ENCODE measurements at places on chromosomes 4 and X.

GRCh38 chrX:146451136-146451535 lies 358.4 kb upstream of the CXorf51B start:
- DNase-seq = no peak

DNA sequence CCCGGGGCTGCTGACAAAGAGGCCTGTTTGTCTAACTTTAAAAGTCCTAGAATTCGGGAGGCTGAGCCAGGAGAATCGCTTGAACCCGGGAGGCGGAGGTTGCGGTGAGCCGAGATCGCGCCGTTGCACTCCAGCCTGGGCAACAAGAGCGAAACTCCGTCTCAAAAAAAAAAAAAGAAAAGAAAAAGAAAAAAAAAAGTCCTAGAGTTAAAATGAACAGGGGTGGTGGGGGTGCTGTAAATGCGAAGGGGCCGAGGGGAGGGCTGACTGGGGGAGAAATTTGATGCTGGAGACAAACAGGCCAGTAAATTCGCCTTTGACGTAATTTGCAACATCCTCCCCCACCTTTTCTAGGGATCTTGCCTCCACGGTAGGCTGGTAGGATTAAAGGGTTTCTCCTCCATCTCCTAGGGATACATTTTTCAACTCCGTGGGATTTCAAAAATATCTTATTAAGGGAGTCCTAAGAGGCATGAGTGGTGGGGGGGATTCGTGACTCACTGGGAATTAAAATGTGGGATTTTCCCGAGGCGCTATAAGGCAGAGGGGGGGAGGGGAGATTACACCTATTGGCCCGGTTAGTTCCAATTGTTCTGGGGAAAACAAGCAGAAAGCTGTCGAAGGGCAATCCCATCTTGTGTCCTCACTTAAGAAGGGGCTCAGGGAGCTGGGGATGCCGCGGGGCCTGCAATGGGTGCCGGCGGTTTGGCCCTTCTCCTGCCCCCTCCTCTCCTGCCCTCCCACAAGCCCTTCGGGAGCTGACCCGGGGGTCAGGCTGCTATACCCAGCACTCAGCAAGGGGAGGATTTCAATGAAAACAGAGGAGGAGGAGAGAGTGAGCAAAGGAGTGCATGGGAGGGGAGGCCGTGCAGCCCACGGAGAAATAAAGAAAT lies 3.0 kb upstream of the BCOR start:
- no peak for DNase-seq

GRCh38 chr4:88771883-88772450 lies 74.3 kb upstream of the NAP1L5 start:
- DNase-seq = no peak

DNA sequence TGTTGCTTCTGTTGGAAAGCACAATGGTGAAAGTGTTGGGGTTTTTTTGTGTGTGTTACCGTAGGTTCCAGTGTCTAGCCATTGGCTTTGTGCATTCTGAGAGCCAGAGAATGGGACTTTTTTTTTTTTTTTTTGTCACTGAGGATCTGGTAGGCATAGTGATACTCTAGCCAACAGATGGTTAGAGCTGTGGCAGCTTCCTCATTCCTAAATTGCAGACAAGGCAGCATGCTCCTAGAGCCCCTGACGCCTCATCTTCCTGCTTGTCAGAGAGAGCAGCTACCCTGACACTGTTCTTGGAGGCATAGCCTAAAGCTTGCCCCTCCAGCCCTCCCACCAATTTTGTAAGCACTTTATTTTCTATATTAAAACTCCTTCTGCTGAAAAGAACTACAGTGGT lies 27.0 kb downstream of the ARHGEF9 start:
- DNase-seq = no peak

GRCh38 chr4:185567381-185568376 lies 32.4 kb upstream of the PDLIM3 start:
- DNase-seq = no peak

DNA sequence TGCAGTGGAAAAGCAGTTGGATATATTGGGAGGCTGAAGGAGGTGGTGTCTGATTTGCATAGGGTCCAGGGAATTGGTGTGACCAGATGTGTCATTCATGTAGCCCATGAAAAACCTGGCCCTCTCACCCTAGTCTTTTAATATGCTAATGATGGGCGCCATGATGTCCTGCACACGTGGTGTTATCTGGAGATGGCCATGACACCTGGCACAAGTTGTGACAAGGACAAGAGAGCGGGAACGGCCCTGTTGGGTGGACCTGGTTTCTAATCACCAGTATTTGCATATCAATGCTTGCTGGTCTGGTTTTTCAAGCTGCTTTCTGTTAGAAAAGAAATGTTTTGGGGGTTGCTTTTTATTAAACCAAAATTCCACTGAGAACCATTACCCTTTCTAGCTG lies 87.4 kb downstream of the ZXDA start:
- no peak for DNase-seq

DNA sequence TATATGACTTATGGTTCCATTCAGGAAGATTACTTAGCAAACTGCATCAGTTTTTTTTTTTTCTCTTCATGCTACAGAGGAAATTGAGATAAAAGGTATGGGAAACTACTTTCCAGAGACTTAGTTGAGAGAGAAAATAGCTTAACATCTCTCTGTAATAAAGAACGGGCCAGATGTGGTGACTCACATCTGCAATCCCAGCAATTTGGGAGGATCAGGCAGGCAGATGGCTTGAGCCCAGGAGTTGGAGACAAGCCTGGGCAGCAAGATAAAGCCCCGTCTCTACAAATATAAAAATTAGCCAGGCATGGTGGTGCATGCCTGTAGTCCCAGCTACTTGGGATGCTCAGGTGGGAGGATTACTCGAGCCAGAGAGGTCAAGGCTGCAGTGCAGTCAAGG lies 271.2 kb upstream of the TENM3 start:
- no peak for DNase-seq

GRCh38 chr4:75653845-75654503 lies 19.2 kb downstream of the G3BP2 start:
- no peak for DNase-seq

GRCh38 chrX:110678591-110678990 lies 117.0 kb downstream of the CHRDL1 start:
- no peak for DNase-seq

GRCh38 chr4:156764846-156765245 lies 206.8 kb downstream of the PDGFC start:
- DNase-seq = no peak

GRCh38 chrX:110006821-110007375 lies 4.0 kb downstream of the TMEM164 start:
- no peak for DNase-seq
